NCI-H2171 treated with DMSO at 0.1 percent for 48 hours (cell line): ENCODE measurements at places on chromosomes 12 and 14.

DNA sequence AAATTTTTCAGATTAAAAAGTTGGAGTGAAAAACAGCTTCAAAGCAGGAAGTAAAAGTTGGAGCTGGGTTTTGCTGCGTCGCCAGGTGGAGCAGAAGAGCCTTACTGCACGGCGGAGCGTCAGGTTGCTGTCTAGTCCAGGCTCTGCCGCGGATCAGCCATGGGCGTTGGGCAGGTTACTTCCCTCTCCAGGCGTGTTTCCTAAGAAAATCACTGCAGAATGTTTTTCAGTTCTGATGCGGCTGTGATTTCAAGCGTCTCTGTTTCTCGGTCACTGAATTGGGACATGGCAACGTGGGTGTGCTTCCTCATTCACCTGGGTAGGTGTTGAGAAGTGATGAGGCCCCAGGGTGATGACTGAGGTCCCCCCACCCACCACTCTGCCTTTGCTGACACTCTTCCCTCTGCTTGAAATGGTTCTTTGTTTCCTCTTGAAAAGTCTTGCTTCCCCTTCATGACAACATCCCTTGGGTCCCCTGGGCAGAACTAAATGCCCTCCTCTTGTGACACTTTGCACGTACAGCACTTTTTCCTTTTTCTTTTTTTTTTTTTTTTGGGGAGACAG lies 7.6 kb downstream of the EVL start:
- DNase-seq = no peak

- DNase-seq = no peak
Measured at GRCh38 chr12:8636581-8636980, 23.9 kb upstream of the AICDA start.

GRCh38 chr12:24851341-24851740 lies 97.6 kb downstream of the BCAT1 start:
- no peak for DNase-seq

DNA sequence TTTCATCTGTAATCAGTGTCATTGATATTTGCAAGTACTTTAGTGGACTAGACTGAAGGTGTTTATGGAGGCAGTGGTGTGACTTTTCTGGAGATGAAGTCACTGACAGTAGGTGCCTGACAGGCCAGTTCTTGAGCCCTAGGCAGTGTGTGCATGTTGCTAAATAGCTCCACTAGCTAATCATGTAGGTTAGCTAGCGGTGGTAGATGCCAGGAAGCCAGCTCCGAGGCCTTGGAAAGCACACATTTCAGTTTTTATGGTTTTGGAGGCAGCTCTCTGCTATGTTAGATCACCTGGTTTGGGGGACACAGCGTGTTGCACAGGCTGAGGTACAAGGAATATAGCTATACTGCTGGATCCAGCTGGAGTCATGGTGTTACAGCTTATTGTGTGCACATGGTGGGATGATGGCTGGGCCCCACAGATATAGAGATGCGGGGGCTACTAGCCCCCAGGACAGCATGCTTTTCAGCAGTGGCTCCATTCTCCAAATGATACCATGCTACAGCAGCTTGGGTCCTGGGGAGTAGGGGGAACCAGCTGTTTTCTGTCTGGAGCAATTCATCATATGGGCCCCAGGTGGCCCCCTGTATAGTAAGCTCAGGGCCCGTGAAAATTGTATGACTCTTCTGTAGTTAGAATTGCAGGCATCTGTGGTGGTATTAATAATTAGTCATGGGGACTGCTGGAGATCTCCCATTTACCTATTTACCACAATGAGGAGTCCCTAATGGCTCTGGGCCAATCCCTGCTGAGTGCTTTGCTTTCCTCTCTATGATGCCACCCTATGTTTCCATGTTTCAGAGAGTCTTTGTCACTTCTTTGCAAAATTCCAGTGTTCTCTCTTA lies 367.2 kb upstream of the LMO3 start:
- DNase-seq = no peak

- DNase-seq = no peak
Measured at GRCh38 chr12:93181409-93181965, 196.2 kb upstream of the NUDT4 start.

GRCh38 chr14:88882236-88882635 lies 57.8 kb downstream of the TTC8 start:
- no peak for DNase-seq

GRCh38 chr12:3177778-3178425 lies 100.7 kb downstream of the TSPAN9 start:
- no peak for DNase-seq

DNA sequence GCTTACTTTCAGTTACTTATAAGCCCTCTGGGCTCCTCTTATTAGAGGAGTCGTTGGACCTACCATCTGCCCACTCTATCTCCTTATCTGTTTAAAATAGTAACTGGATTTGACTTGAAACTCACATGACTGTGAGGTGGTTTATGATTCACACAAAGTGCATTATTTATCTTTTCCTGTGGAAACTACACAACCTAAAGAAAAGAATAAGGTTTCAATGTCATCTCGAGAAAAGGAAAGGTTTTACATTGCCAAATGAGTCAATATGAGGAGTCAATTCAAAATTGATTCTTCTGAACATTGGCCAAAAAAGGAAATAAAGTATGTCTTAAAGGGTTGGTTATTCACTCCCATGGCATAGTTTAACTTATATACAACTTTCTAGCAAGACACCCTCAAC lies 225.0 kb upstream of the G2E3 start:
- no peak for DNase-seq

- DNase-seq = no peak
Measured at GRCh38 chr12:100207311-100207710, 6.7 kb downstream of the ACTR6 start.

- no peak for DNase-seq
Measured at GRCh38 chr14:64422756-64423155, 34.6 kb downstream of the MTHFD1 start.

DNA sequence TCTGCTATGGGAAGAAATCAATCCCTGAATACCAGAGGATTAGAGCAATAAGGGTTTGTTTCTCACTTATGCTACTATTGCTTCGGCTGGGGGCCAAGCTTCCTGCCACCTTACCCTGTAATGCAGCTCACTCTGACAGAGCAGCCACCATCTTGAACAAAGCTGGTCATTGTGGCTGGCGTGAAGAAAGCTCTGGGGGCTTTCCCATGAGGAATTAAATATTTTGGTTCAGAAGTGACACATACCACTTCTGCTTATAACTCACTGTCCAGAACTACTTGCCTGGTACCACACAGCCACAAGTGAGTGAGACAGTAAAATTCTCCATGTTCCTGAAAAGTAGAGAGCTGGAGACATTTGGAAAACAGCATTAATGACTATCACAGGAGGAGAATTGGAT lies 82.6 kb downstream of the GALNT8 start:
- no peak for DNase-seq

DNA sequence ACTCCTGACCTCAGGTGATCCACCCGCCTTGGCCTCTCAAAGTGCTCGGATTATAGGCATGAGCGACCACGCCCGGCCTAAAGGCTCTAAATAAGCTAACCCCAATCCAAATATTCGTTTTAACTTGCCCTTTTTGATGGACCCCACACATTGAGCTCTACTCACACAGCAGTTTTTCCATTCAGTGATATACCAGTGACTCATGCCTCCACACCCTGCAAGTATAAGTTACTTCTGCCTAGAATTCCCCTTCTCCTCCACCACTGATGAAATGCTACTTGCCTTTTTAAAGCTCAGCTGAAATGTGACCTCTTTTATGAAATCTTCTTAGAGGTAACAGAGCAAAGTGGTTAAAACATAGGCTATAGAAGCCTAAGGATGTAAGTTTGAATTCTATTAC lies 68.8 kb downstream of the EXOC5 start:
- no peak for DNase-seq

DNA sequence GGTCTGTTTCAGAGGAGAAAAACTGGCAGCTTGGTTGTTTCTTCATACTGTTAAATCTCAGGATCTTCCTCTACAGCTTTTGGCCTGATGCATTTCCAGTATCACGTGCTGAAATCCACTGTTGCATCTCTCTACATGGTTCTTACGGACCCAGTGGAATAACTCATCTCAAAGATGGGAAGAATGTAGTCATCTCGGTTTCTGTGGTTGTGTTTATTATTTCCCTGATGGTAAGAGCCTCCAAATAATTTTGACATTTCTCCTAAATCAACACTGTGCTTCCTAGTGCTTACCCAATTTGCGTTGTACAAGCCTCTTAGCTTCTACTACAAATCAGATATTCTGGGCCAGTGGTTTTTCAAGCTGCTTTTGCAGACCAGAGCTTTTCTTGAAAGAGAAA lies 812.8 kb downstream of the C12orf50 start:
- DNase-seq = no peak

DNA sequence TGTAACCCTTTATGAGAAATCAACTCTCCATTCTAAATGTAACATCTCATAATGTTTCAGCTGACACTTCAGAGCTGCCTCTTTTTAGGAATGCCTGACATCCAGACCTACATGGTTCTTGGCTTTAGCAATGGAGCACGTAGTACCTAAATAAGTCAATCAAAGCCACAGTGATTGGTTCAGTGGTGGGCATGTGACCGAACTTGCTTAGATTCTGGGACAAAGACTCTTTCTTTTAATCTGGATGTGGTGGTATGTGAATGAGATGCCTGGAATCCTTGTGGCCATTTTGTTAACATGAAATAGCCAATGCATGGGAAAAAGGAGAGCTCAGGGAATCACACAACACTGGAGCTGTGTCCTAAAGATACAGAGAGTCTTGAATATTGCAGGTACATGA lies 11.8 kb downstream of the GPR65 start:
- no peak for DNase-seq

DNA sequence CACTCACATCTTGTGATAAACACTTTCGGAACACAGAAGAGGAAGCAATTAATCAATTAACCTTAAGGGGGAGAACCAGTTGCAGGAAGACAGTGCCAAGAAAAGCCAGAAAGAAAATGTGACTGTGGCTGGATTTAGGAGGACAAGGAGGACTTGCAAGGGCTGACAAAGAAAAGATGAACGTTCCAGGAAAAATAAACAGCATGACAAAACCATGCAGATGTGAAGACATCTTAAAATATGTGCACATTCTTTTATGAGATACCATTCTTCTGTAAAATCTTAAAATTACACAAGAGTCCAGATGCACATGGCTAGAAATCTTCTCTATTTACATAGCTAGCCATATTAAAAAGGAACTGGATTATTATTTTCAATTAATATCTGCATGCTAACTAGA lies 33.4 kb downstream of the KITLG start:
- DNase-seq = no peak

GRCh38 chr14:85921241-85921640 lies 391.3 kb downstream of the FLRT2 start:
- no peak for DNase-seq

- no peak for DNase-seq
Measured at GRCh38 chr14:95379634-95380033, 59.9 kb upstream of the CLMN start.

DNA sequence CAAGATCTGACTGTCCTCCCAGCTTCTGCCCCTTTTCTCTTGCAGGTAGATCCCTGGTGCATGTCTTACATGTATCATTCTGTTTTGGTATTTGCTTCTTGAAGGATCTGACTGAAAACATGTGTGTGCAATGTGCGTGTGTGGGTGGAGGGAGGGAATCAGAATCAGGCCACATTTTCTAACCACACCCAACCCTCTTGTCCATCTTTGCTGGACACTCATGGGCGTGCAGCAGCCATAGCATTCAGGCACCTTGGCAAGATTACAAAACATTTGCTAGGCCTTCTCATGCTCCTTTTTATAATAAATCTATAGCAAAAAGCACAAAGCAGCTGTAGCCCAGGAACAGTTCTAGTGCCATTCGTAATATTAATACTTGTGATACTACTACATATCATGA lies 233.6 kb upstream of the E2F7 start:
- no peak for DNase-seq

DNA sequence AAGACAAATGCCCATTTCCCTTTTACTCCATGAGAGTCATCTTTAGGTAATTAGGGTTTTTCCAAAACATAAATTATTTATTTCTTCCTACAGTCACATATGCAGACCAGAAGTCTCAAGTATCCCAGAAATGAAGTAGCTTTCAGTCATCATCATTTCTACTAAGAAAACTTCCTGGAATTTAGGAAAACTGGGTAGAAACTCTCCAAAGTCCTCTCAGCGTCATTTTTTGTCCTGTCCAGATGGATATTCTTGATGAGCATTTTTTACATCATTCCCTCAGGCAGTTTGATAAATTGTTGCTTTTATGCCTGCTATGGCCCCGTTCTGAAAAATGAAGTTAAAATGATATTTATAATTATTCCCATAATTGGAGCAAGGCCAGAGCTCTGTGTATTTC lies 93.9 kb upstream of the DCN start:
- DNase-seq = no peak

GRCh38 chr14:54758041-54758440 lies 144.6 kb downstream of the GCH1 start:
- no peak for DNase-seq

DNA sequence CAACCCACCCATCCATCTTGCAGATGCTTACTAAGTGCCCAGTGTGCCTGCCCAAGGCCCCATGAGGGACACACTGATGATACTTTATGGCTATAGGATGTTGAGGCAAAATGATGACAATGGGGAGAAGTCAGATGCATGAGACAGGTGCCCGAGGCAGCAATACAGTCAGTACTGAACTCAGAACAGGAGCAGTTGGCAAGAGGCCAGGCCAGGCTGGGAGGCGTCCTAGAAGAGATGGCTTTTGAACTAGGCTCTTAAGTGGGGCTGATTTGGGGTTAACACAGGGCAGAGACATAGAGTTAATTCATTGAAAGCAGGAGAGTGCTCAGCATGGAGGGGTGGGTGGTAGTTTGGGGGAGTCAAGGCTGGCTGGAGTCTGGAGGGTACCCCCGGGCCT lies 15.6 kb downstream of the PLBD2 start:
- DNase-seq = no peak

DNA sequence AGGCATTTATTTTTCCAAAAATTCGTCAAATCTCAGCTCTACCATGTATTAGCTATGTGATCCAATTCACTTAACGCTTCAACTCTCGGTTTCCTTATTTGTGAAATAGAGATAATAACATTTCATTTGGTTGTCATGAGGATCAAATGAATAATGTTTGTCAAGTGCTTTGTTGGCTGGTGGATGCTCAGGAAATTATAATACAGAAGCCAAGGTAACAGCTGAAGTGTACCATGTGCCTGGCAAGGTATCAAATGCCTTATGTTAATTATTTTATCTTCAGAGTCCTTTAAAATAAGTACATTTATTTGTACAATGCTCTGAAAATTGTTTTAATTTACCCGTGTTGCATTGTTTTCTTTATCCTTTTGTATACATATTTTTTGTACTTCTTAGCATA lies 6.1 kb upstream of the PRKCH start:
- peak; percentile 46 for DNase-seq

DNA sequence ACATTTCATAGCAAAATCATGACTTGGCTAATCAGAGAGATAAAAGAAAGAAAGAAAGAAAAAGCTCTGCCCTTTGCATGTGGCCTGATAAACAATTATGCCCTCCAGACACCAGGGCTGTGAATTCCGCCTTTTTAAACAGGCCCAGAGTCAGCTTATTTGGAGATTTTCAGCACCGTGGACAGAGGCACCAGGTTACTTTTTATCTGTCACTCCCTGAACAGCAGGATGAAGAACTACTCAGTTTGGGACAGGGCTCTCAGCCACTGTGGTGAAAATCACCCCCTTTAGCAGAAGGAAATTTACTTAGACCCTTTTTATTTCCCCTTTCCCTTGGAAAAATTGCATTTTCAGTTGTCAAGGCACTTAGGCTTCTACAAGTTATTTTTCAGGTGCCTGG lies 359.9 kb downstream of the NRXN3 start:
- DNase-seq = no peak

- DNase-seq = no peak
Measured at GRCh38 chr12:111741235-111741812, 25.4 kb upstream of the ALDH2 start.

- no peak for DNase-seq
Measured at GRCh38 chr14:20632448-20632830, 9.1 kb downstream of the OR6S1 start.

- peak; percentile 94 for DNase-seq
Measured at GRCh38 chr14:58243790-58244555, 670 bp upstream of the PSMA3 start.
